Neural crest cell (in vitro differentiated cells): ENCODE measurements at places on chromosomes 6 and 20. TPM values are rescaled to one million over a fixed set of nuclear protein-coding genes. Genes with fewer than 3 reads are reported as not detected.

DNA sequence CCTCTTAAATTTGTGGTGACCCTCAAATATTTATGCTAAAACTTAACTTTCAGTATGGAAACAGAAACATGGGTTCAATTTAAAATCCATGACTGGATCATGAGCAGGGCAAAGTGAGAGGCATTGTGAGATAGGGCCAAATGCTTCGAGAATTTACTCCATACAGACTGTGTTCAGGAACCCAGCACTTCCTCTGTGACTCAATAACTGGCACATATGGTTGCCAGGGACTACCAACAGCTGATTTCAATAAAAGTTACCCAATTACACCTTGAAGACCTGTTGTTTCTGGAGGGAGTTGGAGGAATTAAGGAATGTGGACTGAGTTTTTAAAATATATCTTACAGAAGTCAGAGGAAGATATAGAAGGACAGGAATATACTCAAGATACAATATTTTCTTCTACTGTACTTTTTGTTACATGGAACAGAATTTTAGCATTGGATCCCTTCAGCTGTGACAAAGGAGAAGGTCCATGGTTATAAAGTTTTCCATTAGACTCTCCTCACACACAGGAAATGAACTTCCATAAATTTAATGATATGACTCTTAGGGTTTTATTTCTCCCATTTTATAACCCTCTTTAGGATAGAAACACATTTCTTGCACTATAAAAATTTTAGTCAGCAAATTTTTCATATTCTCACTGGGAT is 258.5 kb downstream of the KHDC1L start:
- DNase-seq, result no peak

- DNase-seq, result no peak
Observed at GRCh38 chr6:139161169-139161568, 26.3 kb downstream of the HECA start.

Gene SALL4
- 90.7 and 91.1 TPM in 2 replicates for total RNA-seq

Gene AVP
- total RNA-seq, result not detected in 2 replicates

DNA sequence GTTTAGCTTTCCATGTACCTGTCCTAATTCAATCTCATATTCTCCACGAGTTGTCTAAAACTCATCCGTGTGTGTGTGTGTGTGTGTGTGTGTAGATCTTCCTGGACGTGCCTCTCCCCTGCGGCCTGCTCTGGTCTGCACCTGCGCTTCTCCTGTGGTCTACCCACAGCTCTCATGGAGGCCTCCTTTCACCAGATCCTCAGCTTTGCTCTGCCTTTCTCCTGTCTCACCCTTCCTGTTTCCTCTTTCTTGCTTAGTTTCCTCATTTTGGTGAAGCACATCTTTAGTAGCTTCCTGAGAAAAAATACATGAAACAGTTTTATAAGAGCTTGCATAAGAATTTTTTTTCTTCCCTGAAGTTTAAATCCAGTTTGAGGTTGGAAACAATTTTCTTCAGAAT is 18.1 kb downstream of the SLX4IP start:
- no peak for DNase-seq

Gene LRRN4
- not detected in 2 replicates for total RNA-seq

GRCh38 chr20:63062188-63063140 is 55.7 kb upstream of the BHLHE23 start:
- no peak for DNase-seq

- DNase-seq, result no peak
Observed at GRCh38 chr6:35093783-35094182, 47.4 kb downstream of the TCP11 start.

GRCh38 chr20:35974256-35974655 is 5.9 kb downstream of the CNBD2 start:
- DNase-seq, result no peak

DNA sequence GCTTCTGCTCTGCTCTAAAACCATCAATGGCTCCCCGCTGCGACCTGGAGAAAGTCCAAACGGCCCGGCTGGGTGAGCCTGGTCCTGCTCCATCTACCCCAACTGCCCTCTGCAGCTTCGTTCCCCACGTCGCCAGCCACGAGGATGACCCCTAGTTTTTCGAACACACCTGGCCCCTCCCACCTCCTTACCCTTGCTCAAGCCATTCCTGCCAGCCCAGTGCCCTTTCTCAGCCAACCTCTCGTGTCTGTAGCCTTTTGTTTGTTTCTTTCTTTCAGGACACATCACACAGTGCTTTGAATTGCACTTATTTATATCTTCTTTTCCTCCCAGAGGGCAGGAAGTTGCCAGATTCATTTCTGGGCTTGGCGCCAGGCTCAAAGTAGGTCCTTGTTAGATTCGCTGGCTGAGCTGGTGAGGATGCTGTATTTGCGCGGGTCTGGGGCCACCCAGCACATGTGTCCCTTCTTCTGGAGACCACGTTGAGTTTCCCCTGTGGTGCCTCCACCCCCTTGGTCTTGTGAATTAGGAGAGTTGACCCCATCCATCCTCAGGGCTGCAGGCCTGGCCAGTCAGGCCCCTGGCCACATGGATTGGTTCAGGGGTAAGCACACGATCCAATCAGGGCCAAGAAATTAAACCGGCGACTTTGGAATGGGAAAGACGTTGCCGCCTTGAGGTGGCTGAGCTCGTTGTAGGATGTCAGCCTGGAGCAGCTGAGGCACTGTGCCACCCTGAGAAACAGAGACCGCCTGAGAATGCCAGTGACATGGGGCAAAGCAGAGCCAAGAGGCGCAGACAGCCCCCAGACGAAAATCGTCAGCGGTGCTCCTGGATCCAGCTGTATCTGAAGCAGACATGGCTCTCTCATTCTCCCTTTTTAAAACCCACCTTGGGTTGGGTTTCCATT is 156.0 kb downstream of the CEBPB start:
- no peak for DNase-seq

Gene MLN
- total RNA-seq, result not detected in 2 replicates

DNA sequence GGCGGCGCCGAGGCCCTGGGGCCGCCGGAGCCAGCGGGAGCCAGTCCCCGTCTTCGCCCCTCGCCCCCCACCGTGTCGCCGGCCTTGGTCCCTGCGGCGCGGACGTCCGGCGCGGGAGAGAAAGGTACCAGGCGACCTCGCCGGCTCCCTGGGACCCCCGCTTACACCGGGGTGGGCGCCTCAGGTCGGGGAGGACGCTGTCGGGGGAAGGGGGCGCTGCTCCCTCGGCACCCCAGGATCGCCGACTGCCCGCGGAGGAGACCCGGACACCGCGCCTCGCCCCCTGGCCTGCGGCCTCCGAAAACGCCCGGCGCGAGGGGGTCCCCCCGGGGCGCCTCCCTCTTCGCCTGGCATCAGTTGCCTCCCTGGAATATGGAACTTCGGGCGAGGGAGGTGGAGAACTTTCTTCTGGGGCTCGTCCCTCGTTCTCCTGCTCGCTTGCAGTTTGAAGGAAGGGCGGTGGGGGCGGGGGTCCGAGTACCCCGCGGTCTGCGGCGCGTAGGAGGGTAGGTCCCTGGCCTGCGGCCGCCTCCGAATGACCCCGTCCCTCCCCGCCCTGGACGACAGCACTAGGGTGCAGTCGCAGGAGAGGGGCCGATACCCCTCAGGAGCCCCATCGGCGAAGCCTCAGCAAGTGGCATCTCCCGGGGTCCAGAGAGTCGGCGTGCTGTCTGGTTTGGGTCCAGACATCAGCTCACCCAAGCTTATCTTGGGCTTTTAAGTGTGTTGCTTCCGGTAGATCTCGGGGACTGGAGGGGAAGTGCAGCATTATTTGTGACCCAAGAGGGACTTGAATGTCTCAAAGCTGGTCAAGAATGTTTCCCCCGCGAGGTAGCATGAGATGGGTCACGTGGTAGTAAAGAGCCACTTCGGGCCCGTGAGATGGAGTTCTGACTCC is 549 bp downstream of the ANKRD6 start:
- no peak for DNase-seq

DNA sequence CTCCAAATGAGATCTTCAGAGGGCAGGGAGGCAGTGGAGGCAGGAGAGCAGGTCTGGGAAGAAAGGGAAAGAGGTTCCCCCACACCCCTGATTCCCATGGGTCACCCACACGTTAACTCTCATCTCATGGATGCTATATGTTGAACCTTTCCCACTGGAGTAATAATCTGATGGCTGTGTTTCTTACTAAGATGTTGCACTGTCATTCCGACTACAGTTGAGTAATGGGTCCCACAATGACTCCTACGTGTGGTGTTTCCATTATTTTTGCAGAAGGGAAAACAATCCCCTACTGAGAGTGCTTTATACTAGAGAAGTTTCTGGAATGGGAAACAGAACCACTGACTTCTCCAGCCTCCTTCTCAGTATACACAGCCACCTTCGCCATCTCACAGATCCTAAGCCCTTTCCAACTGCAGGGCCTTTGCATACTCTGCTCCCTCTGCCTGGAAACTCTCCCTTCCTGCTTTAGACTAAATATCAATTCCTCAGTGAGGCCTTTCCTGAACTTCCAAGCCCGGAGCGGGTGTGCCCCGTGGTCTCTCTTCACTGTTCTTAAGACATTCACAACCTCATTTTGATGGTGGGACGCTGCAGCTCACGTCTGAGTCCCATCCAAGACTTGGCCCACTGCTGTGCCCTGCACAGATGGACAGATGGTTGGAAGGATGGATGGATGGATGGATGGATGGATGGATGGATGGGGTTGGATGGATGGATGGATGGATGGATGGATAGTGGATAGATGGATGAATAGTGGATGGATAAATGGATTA is 238.6 kb upstream of the PMEPA1 start:
- no peak for DNase-seq
